Stimulated activated CD4-positive, alpha-beta T cell treated with anti-CD3 and anti-CD28 coated beads, Interleukin-1b, Interleukin-23, amount 100 ng/mL, for 1 hour (primary cell): ENCODE measurements at places on chromosomes 1 and 21.

DNA sequence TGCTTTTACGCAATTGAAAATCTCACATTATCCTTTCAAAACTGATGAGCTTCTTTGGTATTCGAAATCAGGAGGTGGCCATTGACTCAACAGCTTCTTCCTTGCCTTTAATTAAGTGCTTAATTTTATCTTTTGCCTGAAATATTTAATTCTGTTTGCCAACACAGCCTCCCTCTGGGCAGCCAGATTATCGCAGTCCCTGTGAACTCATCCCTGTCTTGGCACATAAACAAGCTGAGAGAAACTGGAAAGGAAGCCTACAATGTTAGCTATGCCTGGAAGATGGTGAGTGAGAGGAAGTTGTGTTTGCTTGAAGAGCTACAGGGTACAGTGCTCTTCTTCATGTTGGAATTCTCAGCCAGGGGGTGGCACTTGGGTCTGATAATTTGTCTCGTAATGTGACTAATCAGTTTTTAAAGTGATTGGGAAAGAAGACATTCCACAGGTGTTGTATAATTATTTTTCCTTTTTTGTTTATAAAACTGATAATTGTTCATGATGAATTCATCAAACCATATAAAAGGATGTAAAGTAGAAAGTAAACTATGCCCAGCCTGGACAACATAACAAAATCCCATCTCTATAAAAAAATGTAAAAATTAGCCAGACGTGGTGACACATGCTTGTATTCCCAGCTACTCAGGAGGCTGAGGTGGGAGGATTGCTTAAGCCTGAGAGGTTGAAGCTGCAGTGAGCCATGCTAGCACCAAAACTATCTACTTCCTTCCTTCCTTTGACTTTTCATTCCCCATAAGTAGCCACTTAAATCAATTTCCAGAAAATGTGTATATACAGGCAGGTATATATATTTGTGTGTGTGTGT is 90.1 kb upstream of the RAVER2 start:
- DNase-seq: no peak

- DNase-seq: no peak
Observed at GRCh38 chr1:25744140-25744581, 55.8 kb upstream of the SELENON start.

DNA sequence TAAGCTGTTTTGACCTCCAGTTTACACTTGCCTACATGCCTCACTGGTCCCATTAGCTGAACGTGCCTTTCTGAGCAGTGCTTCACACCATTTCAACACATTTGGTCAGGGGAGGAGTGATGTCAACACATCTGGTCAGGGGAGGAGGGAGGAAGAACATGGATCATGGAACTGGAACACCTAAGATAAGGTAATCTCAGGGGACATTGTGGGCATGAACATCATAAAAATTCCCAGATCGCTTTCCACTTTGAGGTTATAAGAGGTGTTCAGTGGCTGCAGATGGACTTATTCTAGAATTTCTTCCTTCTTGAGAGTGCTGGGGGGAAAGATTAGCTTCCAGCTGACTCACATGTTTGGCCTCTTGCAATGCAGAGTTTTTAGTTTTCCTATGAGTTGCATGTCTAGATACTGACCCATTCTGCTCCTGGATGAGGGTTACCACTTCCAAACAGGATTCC is 2.0 kb downstream of the QSOX1 start:
- no peak for DNase-seq

GRCh38 chr1:37481289-37482003 is 7.1 kb downstream of the ZC3H12A start:
- no peak for DNase-seq

- DNase-seq: no peak
Observed at GRCh38 chr1:173295391-173295790, 88.3 kb upstream of the TNFSF4 start.

- no peak for DNase-seq
Observed at GRCh38 chr1:51842261-51842660, 36.3 kb downstream of the NRDC start.

- DNase-seq: no peak
Observed at GRCh38 chr1:17892225-17892624, 137.1 kb downstream of the ACTL8 start.

GRCh38 chr1:151371370-151372057 is 991 bp downstream of the SELENBP1 start:
- no peak for DNase-seq

DNA sequence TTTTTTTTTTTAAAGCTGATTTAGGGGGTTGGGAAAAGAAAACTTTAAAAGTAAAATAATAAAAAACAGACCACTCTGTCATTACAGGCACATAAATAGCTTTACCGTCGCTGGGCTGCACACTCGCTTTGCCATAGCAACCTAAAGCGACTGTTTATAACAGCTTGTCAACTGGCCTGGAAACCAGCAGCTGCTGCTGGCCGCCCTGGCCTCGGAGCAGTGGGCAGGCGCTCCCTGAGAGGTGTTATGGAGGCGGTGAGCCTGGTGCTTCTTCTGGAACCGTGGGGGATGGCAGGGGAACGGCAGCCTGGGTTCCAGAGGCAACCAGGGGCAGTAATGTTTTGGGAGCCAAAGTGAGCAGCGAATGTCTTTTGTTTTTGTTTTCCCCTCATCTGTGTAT is 45.7 kb downstream of the ATP2B4 start:
- no peak for DNase-seq
